ENCODE measurements at places on chromosomes 1 and 21. TPM values are rescaled to one million over a fixed set of nuclear protein-coding genes. Genes with fewer than 3 reads are reported as not detected.

The PDIK1L gene
- total RNA-seq = 8.1 TPM

The FCAMR gene
- not detected for total RNA-seq

The OXCT2 gene
- 2.0 TPM for total RNA-seq

The DNALI1 gene
- total RNA-seq = 2.1 TPM

The ADAM30 gene
- not detected for total RNA-seq
